Activated T-helper 1 cell treated with Interleukin-2 at 50 U/mL for 16 hours (primary cell): ENCODE measurements at places on chromosomes 5 and 9.

- no peak for DNase-seq
Measured at GRCh38 chr9:93031629-93032430, 26.7 kb upstream of the SUSD3 start.

DNA sequence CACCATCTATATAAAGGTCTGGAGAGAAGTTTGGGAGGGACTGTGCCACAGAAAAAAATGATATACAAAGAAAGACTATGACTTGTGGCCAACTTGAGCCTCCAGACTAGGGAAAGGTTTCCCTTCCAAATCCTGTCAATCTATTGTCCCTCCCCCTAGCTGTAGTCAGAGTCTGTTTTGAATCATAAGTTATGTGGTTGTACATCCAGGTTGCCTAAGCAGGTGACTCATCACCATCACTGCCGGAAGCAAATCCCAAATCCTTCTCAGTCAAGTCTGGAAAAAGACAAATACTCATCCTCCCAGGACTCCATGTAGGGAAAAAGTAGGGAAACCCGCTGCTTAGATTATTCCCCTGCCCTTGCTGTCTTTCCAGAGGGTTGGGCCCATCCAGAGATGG lies 235.7 kb downstream of the CDK5RAP2 start:
- DNase-seq, result no peak

GRCh38 chr5:79509244-79509885 lies 4.6 kb downstream of the HOMER1 start:
- no peak for DNase-seq

- DNase-seq, result no peak
Measured at GRCh38 chr5:82624062-82624461, 345.9 kb upstream of the RPS23 start.

- DNase-seq, result no peak
Measured at GRCh38 chr9:21412107-21412506, 3.2 kb downstream of the IFNA8 start.

DNA sequence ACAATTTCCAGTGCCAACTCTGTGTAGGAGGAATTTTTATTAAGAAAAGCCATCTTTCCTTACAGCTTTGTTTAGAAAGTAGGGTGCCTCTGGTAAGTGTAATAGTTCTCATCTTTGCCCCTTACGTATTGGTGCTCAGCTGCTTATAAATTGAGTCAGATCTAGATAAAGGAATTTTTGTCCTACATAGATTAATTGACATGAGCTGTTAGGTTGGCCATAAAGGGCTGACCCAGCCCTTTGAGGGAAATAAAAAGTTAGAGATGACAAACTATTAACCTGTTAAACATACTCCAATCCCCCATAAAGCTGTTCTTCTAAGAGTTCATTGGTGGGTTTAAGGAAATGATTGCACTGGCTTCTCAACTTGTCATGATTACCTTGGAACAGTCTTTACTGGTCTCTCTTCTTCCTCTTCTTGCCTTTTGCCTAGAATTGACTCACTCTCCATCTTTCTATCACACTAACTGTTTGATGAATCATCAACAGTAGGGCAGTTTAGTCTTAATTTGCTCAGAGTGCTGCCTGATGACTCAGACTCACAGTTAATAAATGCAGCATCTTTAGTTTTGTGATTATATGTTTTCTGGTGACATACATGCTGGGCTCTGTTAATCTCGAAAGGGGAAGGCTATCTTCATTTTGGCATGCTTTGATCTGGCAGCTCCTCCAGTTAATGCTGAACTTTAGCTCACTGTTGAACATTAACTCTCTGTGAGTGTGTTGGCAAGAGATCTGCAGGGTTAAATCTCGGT lies 51.7 kb downstream of the ARHGAP26 start:
- no peak for DNase-seq

- no peak for DNase-seq
Measured at GRCh38 chr5:118378959-118379358, 609.4 kb downstream of the DTWD2 start.

DNA sequence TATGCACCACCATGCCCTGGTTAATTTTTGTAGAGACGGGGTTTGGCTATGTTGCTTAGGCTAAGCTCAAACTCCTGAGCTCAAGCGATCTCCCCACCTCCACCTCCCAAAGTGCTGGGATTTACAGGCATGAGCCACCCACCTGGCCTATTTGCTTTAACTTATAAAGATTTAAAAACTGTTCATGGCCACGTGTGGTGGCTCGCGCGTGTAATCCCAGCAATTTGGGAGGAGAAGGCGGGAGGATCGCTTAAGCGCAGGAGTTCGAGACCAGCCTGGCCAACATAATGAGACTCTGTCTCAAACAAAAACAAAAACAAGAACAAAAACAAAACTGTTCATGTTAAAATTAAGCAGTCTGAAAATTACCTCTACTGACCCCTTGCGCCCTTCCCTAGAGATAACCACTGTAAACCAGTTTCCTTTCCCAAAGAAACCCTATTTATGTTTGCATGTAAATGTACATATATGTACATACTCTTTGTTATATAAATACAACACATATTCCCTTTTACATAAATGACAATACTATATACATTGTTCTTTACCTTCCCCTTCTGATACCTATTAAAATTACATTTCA lies 1.5 kb downstream of the AK6 start:
- no peak for DNase-seq

GRCh38 chr9:10899509-10899908 lies 286.7 kb upstream of the PTPRD start:
- no peak for DNase-seq

- no peak for DNase-seq
Measured at GRCh38 chr9:98864281-98865174, 57.1 kb downstream of the GALNT12 start.

DNA sequence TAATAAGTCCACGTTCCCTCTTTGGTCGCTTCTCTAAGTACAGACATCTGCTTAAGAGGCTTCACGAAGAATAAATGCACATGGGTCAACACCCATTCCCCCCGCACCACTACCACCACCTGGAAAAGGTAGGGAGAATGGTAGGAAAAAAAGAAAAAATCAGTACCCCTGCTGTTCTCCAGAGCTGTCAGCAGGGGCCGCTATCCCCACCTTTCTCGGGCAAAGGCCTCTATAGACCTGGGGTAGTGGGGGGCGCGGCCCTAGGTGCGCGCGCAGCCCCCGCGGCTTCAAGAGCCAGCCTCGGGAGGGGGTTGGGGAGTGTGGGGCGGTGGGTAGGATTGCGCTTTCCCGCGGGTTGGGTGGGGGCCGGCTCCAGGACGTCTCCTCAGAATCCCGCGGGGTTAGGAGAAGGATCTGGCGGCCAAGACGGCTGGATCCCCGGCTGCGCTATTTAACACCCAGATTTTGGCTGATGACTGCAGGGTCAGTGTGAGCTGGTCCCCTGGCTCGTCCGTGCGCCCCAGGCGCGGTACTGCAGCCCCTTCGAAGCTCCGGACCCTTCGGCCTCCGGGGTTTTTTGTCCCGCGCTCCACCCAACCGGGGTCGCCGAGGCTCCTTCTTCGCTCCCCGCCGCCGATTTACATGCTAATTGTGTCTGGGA lies 1.6 kb upstream of the SEMA6A start:
- no peak for DNase-seq

DNA sequence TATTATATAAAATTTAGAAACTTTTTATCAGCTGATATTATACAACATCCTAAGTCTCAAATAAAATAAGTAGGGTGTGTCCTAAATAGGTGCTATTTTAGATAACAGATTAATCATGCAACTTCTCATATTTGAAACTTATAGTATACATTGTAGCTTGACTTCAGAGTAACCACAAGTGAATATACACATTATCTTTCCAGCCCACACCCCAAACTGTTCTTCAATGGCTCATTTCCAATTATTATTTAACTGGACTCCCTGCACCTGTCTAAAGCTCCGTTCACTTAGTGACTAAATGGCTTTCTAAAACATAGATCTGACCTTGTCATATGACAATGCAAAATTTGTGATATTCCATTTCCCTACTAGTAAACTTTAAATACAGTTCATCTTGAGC lies 490.9 kb upstream of the RGMB start:
- DNase-seq, result no peak

DNA sequence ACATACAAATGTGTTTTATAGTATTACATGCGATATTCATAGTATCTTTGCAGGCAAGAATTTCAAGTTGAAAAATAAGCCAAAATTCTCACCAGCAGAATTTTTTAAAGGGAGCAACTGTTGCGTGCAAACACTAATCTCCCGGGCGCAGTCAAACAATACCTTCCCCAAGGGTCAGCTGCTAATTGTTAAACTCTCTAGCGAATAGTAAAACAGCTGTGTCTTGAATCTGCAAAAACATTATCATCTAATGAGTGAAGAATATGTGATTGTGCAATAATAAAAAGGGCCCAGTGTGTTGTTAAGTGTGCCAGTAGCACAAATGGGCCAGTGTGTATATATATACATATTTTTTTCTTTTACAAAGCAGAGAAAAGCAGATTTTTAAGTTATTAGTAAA lies 131.4 kb downstream of the CCDC192 start:
- no peak for DNase-seq

DNA sequence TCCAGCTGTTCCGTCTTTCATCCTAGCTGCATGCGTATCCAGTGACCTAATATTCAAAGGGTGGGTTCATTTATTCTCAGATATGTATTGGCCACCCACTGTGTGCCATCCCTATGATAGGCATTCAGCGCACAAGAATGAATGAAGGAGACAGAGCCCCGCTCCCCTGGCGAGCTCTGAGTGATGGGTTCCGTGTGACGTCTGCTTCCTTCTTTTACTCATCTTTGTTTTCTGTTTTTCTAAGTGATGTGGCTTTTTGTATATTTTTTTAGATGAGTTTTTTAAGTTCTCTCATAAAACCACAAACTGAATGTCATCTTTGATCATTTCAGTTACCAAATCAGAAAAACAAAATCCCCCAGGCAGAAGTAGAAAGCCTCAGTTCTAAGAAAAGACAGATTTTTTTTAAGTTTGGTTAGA lies 168.3 kb upstream of the OTULINL start:
- DNase-seq, result no peak

GRCh38 chr9:36787709-36788108 lies 215.0 kb downstream of the MELK start:
- DNase-seq, result no peak

GRCh38 chr5:173696216-173696615 lies 79.8 kb upstream of the BOD1 start:
- DNase-seq, result no peak

- DNase-seq, result no peak
Measured at GRCh38 chr9:125089331-125089730, 54.0 kb downstream of the SCAI start.

- DNase-seq, result no peak
Measured at GRCh38 chr5:135564331-135564730, 14.5 kb downstream of the CXCL14 start.

- DNase-seq, result no peak
Measured at GRCh38 chr5:35926389-35927051, 11.9 kb downstream of the CAPSL start.

DNA sequence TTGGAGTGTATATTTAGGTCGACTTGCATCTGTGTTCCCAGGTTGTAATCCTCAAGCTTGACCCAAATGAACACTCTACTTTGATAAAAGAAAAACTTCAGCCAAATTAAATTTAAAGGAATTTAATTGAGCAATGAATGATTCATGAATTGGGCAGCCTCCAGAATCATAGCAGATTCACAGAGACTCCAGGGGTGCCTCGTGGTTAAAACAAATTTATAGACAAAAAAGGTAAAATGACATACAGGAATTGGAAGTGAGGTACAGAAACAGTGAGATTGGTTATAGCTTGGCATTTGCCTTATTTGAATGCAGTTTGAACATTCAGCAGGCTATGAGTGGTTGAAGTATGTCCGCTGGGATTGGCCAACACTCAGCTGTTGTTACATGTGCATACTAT lies 21.6 kb upstream of the SPATA31D4 start:
- no peak for DNase-seq

DNA sequence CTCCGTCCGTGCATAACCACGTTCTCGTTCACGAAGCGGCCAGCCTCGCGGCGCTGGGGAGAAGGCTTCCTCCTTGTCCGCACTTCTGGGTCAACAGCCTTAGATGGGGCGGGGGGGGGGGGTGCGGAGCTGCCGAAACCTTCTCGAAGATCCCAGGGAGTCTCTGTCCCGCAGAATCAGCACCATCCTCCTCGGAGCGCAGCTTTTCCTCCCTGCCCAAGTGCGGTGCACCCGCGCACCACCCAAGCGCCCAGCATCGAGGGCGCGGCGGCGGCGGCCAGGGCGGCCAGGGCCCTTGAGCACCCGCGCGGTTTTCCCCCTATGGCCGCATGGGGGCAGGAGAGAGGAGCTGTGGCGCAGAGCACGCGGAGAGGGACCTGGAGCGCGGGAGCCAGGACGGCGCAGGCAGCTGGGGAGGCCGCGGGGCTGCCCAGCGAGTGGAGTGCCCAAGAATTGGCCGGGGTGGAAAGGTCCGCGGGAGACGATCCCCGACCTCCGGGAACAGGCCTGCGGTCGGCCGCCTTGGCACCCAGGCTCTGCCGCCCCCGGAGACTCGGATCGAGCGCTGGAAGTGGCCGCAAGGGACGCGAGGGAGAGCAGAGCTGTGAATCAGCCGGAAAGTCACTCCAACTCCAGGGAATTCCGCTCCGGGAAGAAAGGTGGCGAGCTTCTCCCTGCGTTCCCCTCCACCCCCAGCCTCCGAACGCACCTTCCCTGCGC lies 43.1 kb downstream of the TMEM174 start:
- peak; percentile 38 for DNase-seq

- no peak for DNase-seq
Measured at GRCh38 chr5:10489810-10490426, 48.2 kb downstream of the ROPN1L start.

DNA sequence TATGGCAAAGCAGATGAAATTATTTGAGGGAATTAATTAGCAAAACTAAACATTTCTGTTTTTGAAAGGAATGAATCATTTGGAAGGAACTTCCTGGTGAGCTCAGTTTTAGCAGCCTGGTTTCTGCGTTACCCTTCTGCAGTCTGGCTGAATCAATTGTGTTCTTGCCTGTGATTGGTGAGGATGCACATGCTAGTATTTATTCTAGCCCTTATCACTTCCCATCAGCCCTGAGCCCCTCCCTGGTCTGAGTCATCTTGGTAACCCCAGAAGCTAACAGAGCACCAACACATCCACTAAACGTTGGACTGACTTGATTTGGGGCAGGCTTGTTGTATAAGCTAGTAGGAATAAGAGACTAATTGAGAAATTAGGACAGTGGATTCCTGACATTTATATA lies 6.6 kb downstream of the TJP2 start:
- DNase-seq, result peak; percentile 21

- DNase-seq, result peak; percentile 78
Measured at GRCh38 chr5:178113141-178113787, at the start of gene N4BP3. Gene N4BP3, plus strand, starts transcription at chr5:178113532. Its CDS starts 6,052 bp downstream, at chr5:178119584.

- DNase-seq, result no peak
Measured at GRCh38 chr9:84366683-84367082, 26.1 kb upstream of the SLC28A3 start.

DNA sequence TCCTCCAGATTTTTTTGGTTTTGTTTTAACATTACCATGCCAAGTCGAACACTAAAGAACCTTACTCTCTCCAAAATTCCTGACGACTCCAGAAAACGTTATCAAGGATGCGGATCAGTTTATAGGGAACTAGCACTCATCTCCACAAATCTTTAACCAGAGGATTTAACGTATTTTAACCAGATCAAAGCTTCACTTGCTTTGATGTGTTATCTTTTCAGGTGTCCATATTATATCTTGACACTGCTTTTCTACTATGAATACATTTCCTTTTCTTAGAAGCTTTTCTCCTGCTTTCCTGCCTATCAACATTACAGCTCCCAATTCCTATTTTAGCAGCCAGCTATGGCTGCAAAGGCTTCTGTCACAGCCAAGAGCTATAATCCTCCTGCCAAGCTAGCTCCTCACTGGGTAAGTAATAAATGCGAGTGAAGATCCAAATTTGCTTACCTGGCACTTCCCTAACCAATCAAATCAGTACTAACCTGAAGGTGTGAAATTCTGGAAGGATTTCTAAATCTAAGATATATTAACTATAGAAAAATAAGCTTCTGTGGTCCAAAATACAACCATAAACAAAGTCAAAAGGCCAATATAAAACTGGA lies 60.2 kb downstream of the CDC14B start:
- DNase-seq, result no peak

- no peak for DNase-seq
Measured at GRCh38 chr5:24525414-24525813, 119.4 kb downstream of the CDH10 start.
